ENCODE measurements at places on chromosomes 12 and 14. TPM values are rescaled to one million over a fixed set of nuclear protein-coding genes. Genes with fewer than 3 reads are reported as not detected.

- no peak overlapping the region for H3K4me3 ChIP-seq
- H3K36me3 ChIP-seq = peaks cover 5% of the 10 kb centered on the region
- H3K4me1 ChIP-seq = peaks cover 22% of the 10 kb centered on the region
- no peak overlapping the region for H3K27ac ChIP-seq
- no peaks in the 10 kb centered on the region for H3K27me3 ChIP-seq
- peak; percentile 52 for DNase-seq
Measured at GRCh38 chr12:7096006-7096932, 4.0 kb upstream of the C1R start.

- no peaks in the 10 kb centered on the region for H3K36me3 ChIP-seq
- no peak overlapping the region for H3K4me3 ChIP-seq
- no peaks in the 10 kb centered on the region for H3K27me3 ChIP-seq
- peaks cover 57% of the 10 kb centered on the region for H3K4me1 ChIP-seq
- DNase-seq = no peak
Measured at GRCh38 chr14:68820119-68820518, 27.3 kb upstream of the ZFP36L1 start.

DNA sequence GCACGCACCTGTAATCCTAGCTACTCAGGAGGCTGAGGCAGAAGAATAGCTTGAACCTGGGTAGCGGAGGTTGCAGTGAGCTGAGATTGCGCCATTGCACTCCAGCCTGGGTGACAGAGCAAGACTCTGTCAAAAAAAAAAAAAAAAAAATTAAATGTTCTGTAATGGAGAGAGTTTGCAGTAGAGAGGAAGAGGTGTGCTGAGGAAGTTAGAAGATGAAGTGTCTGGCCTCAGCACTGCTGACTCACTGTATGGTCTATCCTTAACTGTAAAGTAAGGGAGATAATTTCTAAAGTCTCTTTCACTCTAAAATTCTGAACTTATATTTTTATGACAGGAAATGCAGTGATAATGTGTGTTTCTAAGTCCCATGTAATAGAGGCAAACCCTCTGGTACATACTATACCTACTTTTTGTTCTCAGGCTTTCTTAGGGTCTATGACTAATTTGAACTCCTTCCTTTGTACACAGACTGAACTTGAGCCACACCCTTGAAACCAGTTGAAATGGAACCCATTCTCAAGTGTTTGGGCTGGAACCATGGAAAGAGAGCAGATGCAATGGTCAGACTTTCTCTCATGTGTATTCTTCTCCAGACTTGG lies 278.1 kb upstream of the FAR2 start:
- no peak overlapping the region for H3K4me3 ChIP-seq
- H3K27ac ChIP-seq = no peak overlapping the region
- no peaks in the 10 kb centered on the region for H3K36me3 ChIP-seq
- no peak for DNase-seq
- H3K4me1 ChIP-seq = no peaks in the 10 kb centered on the region

DNA sequence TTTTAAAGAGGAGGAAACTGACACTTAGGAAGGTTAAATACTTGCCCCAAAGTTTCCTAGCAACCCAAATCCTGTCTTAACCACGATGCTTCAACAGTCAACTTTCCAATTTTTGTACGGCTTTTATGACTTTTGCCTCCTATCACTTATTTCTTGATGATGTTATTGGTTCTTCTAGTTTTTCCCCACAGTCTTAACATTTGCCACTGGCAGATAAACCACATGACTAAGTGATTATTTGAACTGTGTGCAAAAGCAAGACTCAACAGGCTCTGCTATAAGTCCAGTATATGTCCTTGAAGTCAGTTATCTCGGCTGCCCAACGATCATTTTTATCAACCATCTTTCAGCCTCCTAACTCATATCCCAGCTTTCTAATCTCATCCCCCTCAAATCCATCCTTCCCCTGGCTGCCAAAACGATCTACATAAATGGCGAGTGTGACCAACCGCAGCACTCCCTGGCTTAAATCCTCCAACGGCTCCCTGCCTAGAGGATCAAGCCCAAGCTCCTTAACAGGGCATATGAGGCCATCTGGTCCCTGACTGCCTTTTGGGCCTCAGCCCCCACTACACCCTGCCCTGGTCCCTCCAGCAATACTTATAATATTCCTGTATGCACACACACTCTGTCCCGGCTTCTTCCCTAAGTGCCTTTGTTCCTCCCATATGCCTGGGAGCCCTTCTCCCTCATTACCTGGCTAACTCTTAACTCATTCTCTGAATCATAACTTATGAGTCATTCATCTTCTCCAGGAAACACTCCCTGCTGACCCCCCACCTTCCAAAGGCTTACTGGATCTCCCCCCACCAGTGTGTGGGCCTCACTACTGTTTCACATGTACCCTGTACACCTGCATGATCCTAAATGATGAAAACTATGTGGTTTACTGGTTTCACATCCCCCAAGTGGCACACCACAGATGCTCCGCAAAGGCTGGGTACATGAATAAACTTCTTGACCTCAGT lies 8.8 kb downstream of the VPS37B start:
- H3K27me3 ChIP-seq = no peaks in the 10 kb centered on the region
- H3K27ac ChIP-seq = no peak overlapping the region
- peaks cover 51% of the 10 kb centered on the region for H3K4me1 ChIP-seq
- H3K36me3 ChIP-seq = no peaks in the 10 kb centered on the region
- no peak for DNase-seq
- no peak overlapping the region for H3K4me3 ChIP-seq

The SOAT2 gene
- 0.41 TPM for total RNA-seq

The CLEC9A gene
- total RNA-seq = not detected

Measured in sigmoid colon (tissue), 7 donors.